ENCODE measurements at places on chromosomes 7 and 10. TPM values are rescaled to one million over a fixed set of nuclear protein-coding genes. Genes with fewer than 3 reads are reported as not detected.

Gene LFNG
- 7.7 TPM for total RNA-seq

Gene PTPN20
- total RNA-seq: 3.9 TPM

Gene GRM3
- total RNA-seq: not detected

Gene ADGRA1
- total RNA-seq: not detected

DNA sequence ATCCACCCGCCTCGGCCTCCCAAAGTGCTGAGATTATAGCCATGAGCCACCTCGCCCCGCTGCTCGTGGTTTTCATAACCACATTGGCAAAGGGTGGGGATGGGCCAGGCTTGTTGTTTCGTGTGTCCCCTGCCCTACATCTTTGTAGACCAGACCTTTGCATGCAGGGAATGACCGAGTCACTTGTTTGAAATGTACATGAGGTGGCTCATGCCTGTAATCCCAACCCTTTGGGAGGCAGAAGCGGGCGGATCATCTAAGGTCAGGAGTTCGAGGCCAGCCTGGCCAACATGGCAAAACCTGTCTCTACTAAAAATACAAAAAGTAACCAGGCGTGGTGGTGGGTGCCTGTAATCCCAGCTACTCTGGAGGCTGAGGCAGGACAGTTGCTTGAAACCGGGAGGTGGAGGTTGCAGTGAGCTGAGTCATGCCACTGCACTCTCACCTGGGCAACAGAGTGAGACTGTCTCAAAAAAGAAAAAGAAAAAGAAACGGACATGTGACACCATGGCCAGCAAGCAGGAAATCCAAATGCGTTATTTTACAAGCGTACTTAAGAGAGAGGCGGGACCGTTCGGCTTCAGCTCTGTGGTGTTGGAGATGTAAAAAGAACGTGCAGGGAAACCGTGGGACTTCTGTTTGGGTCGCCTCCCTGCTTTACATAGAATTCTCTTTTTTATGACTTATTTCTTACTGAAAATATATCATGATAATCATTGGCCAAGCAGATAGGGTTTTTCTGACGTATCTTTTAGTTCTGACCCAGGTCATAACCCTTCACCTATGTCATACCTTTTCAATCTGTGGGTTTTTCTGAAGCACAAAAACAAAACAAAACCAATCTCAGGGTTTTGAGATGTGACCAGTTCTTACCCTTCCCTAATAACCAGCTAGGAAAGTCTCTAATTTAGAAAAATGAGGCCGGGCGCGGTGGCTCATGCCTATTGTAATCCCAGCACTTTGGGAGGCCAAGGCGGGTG lies 45.1 kb downstream of the WIPI2 start:
- DNase-seq: peak; percentile 65

DNA sequence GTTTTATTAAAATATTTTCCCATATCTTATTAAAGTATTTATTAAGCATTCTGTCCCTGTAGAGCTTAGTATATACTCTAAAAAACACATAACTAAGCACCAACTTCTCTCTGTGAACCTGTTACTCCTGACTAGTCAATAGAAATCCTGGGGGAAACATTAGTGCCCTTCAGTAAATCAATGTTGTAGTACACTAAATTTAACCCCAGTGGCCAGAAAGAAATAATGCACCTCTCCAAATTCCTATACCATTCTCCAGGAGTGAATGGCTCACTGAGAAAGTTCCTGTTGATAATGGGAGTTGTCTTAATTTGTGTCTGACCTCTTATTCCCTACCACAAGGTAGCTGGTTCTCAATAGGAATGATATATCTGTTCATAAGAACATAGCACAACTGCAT lies 188.2 kb downstream of the SEMA3D start:
- peak; percentile 14 for DNase-seq

- no peak for DNase-seq
These were observed 126.8 kb upstream of the PCLO start for GRCh38 chr7:83289419-83289993.

DNA sequence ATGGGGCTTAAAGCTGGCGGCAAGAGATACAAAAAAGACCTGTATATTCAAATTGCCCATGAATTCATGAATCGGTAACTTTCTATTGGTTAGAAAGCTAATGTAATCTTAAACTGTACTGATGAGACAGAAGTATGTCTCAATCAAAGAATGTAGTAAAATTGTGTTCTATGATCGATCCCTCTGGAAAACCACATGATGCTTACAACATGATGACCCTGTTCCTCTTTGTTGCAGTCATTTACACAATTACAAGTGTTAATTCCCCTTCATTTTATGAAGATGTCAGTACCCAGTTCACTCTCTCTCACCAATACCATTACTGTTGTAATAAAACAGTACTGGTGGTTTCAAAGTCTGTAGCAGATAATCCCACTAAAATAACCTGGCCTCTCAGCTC lies 10.1 kb downstream of the KIF5B start:
- no peak for DNase-seq

GRCh38 chr7:82567841-82568240 lies 124.3 kb upstream of the CACNA2D1 start:
- DNase-seq: no peak

- DNase-seq: no peak
These were observed 57.1 kb downstream of the BPGM start for GRCh38 chr7:134703782-134704181.

GRCh38 chr7:82530361-82530760 lies 86.8 kb upstream of the CACNA2D1 start:
- DNase-seq: no peak

GRCh38 chr10:8912108-8912507 lies 857.6 kb downstream of the GATA3 start:
- no peak for DNase-seq

GRCh38 chr7:47320296-47320695 lies 261.6 kb downstream of the TNS3 start:
- peak; percentile 21 for DNase-seq

DNA sequence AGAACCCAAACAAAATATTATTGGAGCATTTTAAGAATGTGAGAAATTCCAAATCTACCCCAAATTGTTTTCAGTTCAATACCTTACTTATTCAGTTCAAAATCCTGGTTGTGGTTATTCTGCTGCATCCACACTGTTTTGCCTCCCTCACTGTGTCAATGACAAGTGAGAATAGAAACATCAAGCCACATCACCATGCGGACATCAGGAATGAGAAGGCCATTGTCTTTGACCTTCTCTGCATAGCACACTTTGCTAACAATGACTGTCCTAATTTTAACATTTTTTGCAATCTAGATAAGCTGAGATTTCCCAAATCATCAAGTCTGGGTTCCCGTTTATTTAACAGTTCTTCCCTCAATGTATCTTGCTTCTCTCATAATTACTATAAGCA lies 93.7 kb downstream of the ELAPOR2 start:
- no peak for DNase-seq

GRCh38 chr7:149598721-149599308 lies 101.2 kb upstream of the ZNF746 start:
- DNase-seq: peak; percentile 69

GRCh38 chr10:90175161-90175681 lies 473.8 kb downstream of the KIF20B start:
- DNase-seq: no peak

All from PC-3 (cell line).